ENCODE measurements at places on chromosomes 12 and 14.

GRCh38 chr14:77131206-77131605 is 10.4 kb downstream of the ZDHHC22 start:
- no peak for DNase-seq

GRCh38 chr12:82357340-82357739 is 847 bp downstream of the CCDC59 start:
- DNase-seq: no peak

GRCh38 chr14:95273001-95273978 is 46.4 kb downstream of the CLMN start:
- peak; percentile 89 for DNase-seq

- DNase-seq: no peak
Observed at GRCh38 chr12:50442178-50442908, 41.7 kb downstream of the LARP4 start.

DNA sequence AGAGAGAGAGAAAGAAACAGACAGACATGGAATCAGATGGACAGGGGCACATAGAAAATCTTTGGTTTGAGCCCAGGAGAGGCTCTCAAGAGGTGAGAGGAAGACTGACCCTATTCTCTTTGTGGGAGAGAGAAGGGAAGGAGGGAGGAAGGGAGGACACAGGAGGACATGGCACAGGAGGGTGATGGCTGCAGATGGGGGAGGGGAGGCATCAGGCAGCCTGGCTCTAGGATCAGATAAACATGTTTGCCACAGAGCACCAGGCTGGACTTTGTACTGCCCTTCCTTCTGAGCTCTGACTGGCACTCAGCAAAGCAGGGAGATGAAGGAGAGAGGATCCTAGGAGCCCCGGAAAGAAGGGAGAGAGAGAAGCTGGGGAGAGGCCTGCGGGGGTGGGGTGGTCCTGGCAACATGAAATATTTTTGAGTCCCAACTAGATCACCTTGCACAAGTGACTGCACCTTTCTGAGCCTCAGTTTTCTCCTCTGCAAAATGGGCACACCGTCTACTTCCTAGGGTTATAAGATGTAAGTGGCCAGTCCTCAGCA is 6.1 kb downstream of the HNF1A start:
- no peak for DNase-seq

DNA sequence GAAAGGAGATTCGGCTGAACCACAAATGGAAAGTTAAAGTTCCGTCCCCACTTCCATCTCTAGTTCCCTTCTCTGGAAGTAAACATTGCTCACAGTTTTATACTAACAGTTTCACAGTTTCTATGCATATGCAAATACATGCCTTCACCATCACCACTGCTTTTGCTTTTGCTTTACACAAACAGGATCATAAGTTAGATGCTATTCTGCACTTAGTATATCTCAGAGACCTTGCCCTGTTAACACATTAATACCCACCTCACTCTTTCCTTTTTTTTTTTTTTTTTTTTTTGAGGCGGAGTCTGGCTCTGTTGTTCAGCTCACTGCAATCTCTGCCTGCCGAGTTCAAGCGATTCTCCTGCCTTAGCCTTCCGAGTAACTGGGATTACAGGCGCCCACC is 890 bp downstream of the TEP1 start:
- no peak for DNase-seq

DNA sequence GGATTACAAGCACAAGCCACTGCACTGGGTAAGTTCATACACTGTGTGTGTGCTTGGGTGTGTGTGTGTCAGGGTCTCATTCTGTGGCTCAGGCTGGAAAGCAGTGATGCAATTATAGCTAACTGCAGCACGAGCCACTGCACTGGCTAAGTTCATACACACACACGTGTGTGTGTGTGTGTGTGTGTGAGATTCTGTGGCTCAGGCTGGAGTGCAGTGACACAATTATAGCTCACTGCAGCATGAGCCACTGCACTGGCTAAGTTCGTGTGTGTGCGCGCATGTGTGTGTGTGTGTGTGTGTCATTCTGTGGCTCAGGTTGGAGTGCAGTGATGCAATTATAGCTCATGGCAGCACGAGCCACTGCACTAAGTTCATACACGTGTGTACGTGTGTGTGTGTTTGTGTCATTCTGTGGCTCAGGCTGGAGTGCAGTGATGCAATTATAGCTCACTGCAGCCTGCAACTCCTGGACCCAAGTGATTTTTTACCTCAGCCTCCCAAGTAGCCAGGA is 85.4 kb downstream of the HECTD1 start:
- no peak for DNase-seq

- DNase-seq: peak; percentile 83
Observed at GRCh38 chr12:115752913-115753726, 524.4 kb downstream of the MED13L start.

DNA sequence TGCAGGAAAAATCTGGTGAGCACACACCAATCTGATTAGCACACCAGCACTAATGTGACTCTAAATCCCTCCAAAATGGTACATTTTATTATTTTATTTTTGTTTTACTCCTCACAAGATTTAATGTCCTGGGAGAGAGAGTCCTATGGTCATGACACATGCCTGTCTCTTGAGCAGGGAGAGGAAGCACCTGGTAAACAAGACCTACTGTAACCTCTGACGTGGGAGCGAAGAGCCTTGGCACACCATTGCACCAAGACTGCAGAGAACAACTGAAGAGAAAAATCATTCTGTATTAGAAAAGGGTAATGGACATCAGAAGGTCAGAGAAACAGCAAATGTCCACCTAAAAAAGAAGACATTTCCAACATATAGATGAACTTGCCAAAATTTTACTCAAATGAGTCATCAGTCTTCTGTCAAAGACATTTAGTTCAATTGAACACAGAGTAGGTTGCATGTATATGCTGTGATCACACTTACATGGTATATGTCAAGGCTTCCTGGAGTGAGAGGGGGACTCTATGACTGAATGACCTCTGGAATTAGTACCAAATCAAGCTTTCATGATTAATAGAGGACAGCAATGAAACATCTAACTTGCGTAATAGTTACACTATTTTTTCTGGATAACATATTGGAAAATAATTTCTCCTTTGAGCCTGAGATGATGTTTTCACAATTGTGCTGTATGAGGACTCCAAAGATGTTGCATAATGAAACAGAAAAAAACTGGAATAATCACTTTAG is 186.9 kb upstream of the FLRT2 start:
- no peak for DNase-seq

DNA sequence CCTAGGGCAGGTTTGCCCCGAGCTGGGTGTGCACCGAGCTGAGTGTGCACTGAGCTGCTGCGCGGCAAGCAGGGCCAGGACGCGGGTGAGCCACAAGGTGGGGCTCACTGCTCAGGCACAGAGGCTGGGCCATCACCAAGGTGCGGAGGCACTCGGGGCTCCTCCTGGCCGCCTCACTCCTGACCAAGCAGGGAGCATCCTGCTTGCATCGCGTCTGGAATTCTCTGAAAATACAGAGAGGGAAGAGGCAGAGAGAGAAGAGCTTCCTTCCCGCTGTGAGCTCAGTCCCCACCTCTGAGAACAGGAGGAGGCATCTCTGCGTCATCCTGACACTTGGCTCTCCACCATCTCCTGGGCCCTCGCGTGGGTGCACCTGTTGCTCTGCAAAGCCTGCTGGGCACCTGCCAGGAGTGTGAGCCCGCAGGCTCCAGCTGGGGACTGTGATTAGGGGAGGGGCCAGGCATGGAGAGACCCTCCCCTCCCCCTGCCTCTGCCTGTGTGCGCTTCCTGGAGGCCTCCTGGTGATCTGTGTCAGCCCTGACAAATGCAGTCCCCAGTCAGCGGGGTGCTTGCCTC is 116.3 kb downstream of the GLT1D1 start:
- peak; percentile 88 for DNase-seq

DNA sequence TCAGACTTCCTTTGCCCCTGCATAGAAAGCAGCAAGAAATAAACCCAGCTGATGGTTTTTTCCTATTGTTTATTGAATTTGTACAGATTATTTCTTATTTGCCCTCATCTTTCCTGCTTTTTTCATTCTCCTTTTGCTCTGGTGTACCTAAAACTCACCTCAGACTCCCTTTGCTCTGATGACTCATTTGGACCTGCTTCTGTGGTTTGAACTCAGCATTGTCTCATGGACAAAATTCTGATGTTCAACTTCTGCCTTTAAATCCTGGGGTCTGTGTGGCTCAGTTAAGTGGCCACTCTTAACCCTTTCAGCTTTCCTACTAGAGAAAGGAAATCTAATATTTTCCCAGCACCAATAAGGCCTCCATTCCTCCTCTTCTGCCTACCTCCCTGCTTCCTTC is 3.5 kb upstream of the SENP1 start:
- no peak for DNase-seq

- DNase-seq: no peak
Observed at GRCh38 chr14:92958373-92959188, 35.6 kb downstream of the CHGA start.

DNA sequence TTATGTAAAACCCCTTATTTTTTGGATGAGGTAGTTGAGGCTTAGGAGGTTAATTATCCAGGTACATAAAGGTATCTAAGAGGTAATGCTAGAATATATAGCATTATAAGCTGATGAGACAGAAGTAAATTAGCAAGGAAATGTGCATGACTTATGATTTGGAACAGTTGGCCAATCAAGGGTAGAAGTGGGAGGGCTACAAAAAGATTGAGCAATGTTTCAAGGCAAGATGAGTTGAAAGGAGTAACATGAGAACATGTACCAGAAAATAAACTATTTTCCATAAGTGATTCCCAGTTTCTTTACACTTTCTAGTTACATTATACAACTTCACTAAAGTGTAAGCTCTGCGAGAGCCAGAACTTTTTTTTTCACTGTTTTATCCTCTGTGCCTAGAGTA is 290.9 kb downstream of the LRIG3 start:
- DNase-seq: no peak

DNA sequence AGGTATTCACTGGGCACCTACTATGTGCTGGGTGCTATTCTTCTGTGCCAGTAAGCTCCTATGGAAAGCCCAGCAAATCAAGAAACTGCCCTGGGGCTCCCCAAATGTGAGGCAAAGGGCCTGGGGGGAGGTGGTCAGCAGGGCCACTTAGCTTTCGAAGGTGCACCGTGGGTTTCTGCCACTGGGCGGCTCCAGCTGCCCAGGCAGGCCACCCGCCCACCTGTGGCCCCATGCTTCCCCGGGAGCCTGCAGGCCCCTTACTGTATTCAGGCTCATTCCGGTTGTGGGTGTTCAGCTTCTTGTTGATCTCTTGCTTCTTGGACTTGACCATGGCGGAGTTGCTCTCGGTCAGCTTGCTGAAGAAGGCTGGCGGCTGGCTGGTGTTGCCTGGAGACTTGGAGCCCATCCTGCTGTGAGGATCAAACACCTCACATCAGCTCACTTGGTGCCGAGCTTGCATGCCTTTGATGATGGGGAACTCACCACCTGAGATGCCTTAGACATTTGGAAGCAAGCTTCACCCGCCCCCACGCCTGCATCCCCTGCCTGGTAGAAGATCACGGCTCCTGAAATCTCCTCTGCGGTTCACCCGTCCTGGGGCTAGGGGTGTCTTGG is 37.3 kb downstream of the RFLNA start:
- peak; percentile 71 for DNase-seq

- DNase-seq: no peak
Observed at GRCh38 chr14:82720946-82721345, 1187.3 kb upstream of the SEL1L start.

GRCh38 chr14:105944632-105945610 is 418.5 kb downstream of the TMEM121 start:
- peak; percentile 37 for DNase-seq

- no peak for DNase-seq
Observed at GRCh38 chr12:91663310-91663709, 480.7 kb upstream of the DCN start.

- DNase-seq: no peak
Observed at GRCh38 chr12:93451423-93452158, 9.8 kb upstream of the UBE2N start.

DNA sequence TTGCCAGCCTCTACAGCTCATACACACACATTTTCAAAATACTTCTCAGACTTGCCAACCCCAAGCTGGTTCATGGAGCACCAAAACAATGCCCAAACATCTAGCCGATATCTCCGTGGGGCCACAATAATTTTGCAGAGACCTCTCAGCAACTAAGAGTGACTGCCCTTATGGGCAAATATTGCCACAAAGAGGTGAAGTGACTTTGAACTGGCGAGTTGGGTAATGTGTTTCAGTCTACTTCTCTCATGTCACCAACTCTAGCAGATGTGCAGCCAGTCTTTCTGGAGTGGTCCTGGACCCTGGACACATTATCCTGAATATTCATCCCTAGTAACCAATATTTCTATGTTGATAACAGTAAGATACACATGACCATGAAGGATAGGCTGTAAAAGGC is 290.3 kb downstream of the EMP1 start:
- DNase-seq: peak; percentile 38

DNA sequence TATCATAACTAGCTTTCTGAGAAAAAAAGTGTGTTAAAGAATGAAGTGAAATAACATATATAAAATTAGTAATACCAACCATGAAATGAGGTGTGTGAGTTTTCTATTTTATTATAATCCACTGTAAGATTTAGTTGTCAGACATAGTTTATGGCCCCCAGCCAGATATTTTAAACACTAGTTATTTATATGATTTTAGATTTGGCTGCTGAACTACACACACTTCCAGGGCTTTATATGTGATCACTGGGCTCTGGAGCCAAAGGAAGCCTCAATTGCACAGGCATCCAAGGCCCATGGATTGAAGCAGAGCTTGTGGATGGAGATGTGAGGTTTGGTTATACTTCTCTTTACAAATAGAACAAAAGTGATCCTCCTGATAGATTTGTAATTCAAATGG is 48.7 kb upstream of the CNTN1 start:
- DNase-seq: no peak

GRCh38 chr14:69193721-69194120 is 2.4 kb downstream of the EXD2 start:
- no peak for DNase-seq

- peak; percentile 60 for DNase-seq
Observed at GRCh38 chr14:99064262-99064954, 207.6 kb downstream of the BCL11B start.

DNA sequence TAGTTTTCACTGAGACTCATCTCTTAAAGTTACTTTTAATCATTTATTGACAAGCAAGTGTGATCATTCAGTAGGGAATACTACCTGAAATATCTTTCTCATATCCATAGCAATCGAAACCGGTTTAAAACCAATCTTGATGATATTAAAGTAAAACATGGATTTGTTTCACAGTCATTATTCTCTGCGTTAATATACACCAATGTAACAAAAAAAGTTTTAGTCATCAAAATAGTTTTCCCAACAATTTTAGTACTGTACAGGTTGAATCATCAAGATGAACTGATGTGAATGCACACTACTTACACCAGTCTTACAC is 137.0 kb upstream of the KRAS start:
- no peak for DNase-seq
